ENCODE measurements at places on chromosomes 3 and 15.

DNA sequence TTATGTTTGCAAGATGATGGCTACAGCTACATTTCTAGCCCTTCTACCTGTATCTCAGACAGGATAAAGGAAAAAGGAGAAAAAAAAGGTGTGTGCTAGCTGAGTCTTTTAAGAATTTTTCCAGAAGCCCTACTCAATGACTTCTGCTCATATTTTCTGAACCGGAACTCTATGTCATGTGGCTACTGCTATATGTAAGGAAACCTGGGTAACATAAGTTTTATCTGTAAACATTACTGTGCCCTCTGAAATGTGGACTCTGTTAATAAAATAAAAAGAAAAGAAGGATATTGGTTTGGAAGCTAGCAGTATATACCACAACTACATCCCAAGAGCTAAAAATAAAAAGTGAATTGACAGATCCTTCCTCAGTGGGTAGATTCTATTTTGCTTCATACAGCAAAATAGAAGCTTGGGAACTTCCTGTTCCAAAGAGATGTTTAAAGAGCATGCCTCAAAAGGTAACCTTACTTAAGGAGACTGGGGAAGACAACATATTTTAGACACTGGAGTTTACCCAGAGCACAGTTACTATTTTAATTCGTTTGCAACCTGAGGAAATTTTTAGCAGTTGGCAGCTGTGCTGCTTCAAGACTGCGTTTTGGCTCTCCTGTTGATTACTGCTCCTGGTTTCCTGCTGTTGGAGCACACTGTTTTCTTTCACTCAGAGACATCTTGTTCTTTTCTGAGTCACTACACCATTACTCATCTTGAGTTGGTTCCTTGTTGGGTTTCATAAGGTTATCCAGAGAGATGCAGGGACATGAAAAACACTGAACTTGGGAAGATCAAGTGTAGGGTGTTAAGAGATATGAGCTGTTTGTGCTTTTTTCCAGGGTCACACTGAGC, 280.7 kb downstream of the NFKBIZ start:
- DNase-seq, result no peak

GRCh38 chr3:26280517-26280916, 342.1 kb upstream of the LRRC3B start:
- DNase-seq, result no peak

DNA sequence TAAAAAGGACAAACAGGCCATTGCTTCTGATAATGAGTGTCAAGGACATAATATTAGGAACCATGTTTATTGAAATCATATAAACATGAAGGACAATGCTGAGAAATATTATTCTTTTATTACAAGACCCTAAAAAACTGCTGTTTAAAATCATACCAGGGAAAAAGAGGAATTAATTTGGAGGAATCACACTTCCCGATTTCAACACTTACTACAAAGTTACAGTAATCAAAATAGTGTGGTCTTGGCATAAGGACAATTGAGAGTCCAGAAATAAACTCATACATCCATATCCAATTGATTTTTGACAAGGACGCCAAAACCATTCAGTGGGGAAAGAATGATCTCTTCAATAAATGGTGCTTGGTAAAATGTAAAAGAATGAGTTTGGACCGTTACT, 13.0 kb downstream of the CYP1A1 start:
- DNase-seq, result no peak

GRCh38 chr3:154778057-154778456, 302.1 kb upstream of the MME start:
- no peak for DNase-seq

DNA sequence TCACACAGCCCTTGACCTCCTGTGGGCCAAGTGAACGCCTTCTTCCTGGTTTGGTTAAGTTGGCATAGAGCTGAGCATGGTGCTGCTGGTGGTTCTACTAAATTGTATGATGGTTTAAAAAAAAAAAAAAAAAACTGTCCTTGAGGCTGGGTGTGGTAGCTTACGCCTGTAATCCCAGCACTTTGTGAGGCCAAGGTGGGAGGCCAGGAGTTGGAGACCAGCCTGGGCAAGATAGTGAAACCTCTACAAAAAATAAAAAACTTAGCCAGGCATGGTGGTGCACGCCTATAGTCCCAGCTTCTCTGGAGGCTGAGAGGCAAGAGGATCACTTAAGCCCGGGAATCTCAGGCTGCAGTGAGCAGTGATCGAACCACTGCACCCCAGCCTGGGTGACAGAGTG, 58.9 kb upstream of the FLNB start:
- no peak for DNase-seq

DNA sequence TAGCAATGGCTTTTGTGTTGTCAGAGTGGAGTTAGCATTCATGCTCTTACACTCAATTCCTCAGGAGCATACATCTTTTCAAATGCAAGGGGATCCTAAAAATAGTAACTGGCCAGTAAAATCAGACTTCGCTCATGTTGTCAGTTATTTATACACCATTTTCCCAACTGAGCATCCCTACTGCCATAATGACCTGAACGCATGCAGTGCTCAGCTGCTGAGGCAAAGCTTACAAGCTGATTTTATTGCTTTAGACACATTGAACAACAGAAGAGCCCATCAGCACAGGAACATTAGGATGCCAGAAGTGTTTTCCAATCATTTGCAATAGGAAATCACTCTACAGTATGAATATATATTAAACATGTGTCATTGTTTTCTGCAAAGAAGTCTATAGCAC, 689.7 kb upstream of the BCHE start:
- DNase-seq, result no peak

DNA sequence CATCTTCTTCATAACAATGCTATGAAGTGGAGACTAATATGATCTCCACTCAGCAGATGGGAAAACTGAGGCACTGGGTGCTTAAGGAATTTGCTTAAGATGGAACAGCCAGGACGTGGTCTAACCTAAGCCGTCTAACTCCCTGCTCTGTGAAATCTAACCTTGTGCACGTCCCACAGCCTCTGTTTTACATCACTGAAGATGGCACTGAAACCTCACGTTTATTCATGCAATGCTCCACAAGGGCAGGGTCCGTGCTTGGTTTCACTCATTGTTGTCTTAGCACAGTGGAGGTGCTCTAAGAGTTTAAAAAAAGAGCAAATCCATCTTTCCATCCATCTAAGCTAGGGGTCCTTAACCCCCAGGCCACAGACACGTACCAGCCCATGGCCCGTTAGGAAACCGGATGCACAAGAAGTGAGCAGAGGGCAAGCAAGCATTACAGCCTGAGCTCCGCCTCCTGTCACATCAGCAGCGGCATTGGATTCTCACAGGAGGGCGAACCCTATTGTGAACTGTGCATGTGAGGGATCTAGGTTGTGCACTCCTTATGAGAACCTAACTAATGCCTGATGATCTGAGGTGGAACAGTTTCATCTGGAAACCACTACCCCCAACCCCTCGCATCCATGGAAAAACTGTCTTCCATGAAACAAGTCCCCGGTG, 118.0 kb downstream of the FOXP1 start:
- no peak for DNase-seq

DNA sequence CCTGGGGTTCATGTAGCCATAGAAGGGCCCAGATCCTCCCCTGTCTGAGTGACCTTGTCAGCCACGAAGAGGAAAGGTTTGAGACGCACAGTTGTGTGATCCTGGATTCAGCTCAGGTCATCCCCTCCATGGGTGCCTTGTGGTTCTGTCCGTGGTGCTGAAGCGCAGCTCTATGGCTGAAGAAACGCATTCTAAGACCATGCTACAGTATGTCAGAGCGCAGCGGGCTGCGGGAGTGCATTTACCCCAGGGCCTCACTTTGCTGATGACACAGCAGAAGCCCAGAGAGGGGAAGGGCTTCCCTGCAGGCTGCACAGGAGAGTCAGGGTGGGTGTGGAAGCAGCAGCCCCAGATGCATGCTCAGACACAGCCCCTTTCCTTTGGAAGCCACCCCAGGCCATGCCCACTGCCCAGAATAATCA, 68.8 kb upstream of the IQSEC1 start:
- no peak for DNase-seq

DNA sequence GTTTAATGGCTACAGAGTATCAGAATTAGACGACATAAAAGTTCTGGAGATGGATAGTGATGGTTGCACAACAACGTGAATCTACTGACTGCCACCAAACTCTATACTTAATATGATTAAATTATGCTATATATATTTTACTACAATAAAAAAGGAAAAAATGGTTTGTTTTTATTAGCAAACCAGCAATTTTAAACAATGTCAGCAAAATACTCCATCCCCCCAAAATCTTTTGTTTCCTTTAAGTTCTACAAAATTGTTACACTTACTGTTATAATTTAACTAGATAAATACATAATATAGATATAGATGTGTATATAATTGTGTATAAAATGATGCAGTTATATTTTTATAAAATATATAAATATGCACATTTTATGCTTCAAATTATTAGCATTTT, 710.8 kb upstream of the UBE2E2 start:
- no peak for DNase-seq

- DNase-seq, result no peak
These were observed 7.3 kb downstream of the ARL6IP5 start for GRCh38 chr3:69092030-69092516.

- DNase-seq, result no peak
These were observed at the start of gene SLC38A3 for GRCh38 chr3:50204804-50205412. Gene SLC38A3 (plus strand): TSS chr3:50205271. CDS start chr3:50214200, 8,929 bp downstream.

DNA sequence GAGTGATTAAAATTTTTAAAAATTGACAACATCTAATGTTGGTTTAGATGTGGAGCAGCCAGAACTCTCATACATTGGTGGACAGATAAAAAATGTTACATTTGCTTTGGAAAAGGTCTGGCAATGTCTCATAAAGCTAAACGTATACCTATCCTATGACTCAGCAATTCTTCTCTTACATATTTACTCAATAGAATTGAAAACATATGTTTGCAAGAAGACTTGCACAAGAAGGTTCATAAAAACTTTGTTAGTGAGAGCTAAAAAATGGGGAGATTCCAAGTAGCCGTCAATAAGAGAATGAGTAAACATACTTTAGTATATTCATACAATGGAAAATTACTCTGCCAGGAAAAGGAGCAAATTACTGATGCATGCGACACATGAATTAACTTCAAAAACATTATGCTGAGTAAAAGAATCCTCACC, 30.0 kb downstream of the MASP1 start:
- no peak for DNase-seq

- no peak for DNase-seq
These were observed 85.0 kb upstream of the UBP1 start for GRCh38 chr3:33525232-33525631.

DNA sequence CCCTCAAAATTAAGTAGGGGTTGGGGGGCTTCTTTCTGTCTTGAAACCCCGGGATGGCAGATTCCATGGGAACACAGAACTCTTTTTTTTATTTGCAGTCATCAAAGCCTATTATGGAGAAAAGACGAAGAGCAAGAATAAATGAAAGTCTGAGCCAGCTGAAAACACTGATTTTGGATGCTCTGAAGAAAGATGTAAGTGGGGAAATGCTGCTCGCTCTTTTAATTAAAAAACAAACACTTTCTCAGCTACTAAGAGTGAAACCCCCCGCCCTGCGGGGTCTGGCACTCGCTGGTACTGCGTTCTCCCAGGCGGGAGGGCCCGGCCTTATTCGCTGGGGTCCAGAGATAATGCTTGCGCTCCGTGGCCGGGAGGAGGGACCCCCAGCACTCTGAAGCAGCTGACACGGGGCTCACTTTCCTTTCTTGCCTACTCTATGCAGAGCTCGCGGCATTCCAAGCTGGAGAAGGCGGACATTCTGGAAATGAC, 615 bp downstream of the HES1 start:
- no peak for DNase-seq

DNA sequence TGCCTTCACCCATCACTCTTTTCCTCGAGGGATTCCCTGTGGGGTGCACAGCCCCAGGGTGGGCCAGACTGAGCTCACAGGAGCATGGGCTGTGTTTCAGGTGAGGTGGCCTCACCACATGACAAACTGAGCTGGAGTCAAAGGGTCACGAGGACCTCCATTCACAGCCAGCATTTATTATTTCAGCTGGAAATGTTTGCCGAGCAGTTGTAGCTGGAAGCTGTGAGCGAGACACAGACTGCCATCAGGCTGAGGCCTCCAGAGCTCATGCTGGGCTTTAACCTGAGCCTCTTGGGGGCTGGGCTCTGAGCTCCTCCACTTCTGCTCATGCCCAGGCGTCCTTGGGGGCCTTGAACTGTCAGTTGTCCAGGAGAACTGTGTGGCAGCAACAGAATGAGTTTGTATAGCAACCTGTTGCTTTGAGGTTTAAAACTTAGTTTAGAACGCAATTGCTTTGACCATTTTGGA, 57.5 kb downstream of the FLNB start:
- no peak for DNase-seq

DNA sequence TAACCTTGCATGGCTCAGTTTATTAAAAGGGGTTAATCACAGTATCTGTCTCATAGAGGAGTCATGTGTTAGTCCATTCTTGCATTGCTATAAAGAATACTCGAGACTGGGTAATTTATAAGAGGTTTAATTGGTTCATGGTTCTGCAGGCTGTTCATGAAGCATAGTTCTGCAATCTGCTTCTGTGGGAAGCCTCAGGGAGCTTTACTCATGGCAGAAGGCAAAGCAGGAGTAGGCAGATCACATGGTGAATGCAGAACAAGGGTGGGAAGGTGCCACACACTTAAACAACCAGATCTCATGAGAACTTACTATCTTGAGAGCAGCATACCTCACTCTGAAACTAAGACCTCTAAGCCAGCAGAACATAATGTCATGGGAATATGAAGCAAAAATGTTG, 42.2 kb upstream of the PTX3 start:
- DNase-seq, result no peak

DNA sequence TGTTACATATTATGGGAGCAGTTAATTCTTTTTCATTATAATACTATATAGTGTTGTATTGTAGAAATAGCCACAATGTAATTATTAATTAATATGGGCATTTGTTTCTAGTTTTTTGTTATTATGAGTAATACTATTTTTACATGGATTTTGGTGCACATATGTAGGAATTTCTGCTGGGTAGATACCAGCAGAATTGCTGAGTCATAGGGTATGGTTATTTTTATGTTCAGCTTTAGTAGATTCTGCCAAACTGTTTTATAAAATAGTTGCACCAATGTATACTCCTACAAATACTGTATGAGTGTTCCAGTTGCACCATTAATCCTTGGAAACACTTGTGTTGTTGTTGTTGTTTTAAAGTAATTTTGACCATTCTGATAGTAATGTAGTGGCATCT, 91.5 kb downstream of the SH3GL3 start:
- DNase-seq, result no peak

DNA sequence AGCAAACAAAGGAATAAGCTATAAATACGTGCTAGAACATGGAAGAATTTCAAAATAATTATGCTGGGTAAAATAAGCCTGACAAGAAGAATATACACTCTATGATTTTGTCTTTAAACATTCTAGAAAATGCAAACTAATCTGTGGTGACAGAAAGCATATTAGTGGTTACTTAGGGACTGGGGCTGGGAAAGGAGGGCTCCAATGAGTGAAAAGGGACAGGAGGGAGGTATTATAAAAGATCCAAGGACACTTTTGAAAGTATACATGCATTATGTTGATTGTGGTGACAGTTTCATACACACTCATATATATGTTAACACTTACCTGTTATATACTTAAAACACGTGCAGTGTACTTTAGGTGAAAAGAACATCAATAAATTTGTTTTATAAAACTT, 23.0 kb downstream of the MYH15 start:
- no peak for DNase-seq

- no peak for DNase-seq
These were observed 50.3 kb downstream of the MED12L start for GRCh38 chr3:151135541-151136337.

GRCh38 chr3:104526901-104527401, 839.8 kb upstream of the ALCAM start:
- DNase-seq, result peak; percentile 60

Measured in GM12878 (cell line).